CD4-positive, alpha-beta T cell treated with Interferon gamma for 1 hour (primary cell): ENCODE measurements at places on chromosomes 6 and 20.

DNA sequence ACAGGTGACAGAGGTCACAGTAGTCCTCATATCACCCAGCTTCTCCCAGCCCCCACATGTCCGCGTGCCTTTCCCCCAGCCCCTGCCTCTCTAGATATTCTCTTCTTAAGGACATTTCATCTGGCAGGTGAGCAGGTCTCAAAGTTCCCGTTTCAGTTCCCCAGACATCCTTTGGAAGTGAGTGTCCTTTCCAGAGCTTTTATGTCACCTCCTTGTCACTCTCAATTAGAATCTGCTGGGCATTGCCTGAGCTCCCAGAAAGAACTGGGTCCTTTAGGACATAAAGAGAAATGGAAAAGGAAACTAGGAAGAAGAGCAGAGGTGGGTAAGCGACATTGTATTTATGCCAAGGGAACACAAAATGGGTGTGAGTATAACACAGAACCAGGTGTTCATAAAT, 66.9 kb upstream of the CEP85L start:
- DNase-seq, result no peak

DNA sequence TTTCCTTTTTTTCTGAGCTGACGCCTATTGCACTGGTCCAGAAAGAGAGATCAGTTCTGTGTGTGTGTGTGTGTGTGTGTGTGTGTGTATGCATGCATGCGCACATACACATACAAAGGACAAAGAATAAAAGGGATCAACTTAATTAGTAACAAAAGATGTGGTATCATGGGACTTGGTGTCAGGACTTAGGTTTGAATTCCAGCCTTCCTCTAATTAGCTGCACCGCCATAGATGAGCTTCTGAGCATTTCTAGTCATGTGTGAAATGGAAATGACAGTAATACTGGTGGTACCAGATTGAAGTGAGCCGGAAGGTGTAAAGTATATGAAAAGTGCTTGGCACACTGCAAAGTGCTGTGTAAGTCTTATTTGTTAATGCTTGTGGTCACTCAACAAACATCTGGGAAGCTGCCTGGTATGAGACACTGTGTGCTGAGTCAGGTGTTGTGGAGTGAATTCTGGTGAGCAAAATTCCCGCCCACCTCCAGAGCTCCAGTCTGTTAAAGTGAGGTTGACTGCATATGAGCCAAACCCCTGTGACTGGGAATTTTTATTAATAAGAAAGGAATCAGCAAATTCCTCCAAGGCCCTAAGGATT, 12.4 kb downstream of the DAAM2 start:
- DNase-seq, result no peak

GRCh38 chr6:152204591-152204990, 397.1 kb downstream of the ESR1 start:
- DNase-seq, result no peak

DNA sequence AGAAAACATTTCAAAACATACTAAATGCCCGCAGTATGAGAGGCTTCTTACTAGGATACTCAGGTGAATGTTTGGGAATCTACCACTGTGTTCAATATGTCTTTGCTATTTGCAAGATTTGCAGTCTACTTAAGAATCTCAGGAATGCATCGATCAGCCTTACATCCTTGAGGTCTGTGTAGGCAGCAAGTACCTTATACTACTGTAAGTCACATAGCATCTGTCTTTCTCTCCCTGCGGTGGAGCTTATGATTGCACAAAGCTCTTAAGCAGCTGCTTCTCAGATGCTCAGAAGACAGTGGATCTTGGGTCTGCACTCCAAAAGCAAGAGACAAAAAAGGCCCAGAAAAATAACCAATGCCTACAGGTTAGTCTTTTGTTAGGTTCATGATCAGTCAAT, 21.4 kb downstream of the PCSK2 start:
- no peak for DNase-seq

GRCh38 chr6:112296122-112296521, 41.8 kb upstream of the LAMA4 start:
- DNase-seq, result no peak

- DNase-seq, result no peak
Measured at GRCh38 chr20:62755817-62756724, 40.2 kb upstream of the MRGBP start.

- no peak for DNase-seq
Measured at GRCh38 chr6:89310929-89311328, 4.2 kb downstream of the GABRR2 start.

DNA sequence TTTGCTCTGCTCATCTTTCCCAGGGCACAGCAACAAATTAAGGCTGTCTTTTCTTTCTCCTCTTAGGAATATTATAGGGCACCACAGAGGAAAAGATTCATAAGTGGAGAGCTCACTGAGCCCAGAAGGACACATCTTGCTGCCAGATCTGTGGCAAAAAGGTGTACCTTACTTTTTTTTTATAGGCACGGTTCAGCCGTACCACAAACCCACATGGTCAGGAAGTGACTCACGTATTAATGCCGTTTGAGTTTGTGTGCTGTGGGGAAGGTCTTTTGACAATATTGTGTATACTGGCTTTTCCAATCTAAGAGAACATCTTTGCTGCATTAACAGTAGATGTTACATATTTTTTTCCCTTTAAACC, 28.4 kb downstream of the PAQR8 start:
- peak; percentile 58 for DNase-seq

DNA sequence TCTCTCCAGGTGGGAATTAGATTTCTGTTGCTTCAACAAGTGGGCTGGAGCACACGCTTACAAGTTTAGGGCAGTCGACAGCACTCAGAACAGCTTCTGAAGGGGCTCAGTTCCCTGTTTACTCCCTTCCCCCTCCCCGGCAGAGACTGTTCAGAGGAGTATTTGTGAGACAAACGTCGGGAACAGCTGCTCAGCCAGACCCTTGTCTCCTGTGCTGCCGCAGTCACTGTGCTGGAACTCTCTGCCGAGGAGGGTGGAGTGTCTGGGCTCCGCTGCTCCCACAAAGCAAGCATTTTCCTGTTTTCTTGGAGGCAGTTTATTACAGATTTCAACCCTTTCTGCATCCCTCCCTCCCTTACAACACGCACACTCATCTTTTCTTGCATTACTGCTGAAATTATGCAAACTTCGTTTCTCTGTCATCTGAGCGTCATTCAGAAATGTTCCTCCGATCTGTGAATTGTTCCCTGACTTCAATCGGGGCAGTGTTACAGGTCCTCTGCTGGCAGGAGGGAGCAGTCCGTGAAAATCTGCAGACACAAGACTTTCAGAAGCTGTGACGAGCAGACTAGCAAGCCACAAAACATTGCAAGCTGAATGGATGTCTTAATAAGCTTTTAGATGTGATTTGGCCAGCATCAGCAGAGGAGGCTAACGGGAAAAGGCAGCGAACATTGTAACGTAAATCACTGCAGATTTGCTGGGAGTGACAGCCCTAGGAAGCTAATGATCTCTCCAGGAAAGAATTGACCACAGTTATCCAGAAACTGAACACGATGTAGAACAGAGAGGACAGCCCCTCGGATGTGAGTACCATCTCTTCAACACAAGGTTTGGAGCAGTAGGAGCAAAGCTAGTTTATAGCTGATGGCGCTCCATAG, 76.2 kb downstream of the LYRM2 start:
- DNase-seq, result no peak

DNA sequence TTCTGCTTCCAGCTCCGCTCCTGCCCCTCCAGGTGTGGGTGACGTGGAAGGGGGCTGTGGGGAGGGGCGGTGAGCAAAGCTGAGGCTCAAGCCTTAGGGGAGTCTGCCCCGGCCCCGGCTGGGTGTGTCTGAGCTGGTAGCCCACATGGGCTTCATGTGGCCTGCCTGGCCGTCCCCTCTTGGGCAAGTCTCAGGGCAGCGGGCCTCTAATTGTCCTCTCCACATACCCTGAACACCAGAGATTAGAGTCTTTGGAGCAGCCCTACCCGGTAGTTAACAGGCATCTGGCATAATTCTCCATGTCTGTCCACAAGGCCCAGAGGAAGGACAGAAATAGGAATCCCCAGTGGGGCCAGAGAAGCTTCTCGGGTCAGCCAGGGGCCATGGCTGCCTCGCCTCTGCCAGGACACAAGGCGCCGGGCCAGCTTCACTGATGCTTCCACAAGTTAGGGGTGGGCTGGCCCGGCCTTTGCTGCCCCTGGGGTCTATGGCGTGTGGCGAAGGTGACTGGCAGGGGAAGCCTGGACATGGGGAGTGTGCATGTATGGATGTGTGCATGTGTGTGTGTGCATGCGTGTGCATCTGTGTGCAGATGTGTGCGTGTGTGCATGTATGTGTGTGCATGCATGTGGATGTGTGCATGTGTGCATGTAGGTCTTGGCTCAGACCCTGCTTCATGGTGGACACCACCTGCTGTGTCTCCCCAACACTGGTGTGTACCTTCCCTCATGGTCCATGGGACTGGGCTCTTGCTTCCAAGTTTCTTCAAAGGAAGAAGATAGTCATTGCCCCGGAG, 24.0 kb downstream of the FRMD1 start:
- no peak for DNase-seq

DNA sequence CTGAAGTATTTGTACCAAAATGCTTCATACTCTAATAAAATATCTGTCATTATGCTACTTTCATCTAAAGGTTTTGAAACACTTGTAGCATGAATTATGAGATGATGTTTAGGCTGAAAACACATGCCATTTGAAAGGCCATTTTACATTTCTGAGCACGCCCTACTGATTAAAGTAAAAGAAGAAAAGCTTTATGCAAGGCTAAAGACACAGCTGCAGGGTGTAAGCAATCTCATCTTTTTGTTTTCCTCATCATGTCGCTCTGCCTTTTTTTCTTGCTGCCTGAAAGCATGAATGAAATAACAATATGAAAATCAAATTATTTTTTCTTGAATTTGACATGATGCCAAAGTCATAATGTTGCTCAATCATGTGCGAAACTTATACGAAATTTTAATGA, 148.6 kb upstream of the ARG1 start:
- no peak for DNase-seq

DNA sequence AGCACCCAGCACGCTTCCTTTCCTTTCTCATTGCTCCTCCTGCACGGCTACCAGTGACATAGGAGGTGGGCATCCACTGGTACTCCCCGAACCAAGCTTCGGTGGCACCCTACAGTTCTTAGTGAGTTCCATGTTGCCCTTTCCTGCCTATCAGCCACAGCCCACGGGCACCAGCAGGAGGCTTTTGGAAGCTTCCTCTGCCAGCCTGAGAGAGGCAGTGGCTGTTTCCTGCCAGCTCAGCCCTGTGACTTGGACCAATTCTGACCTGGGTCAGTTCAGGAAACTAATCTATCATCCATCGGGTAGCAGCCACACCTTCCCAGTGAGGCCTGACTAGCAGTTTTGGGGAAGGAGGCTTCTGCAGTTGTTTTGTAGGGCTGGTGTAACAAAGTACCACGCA, 176.4 kb upstream of the UST start:
- DNase-seq, result no peak

GRCh38 chr6:128801621-128802020, 81.3 kb upstream of the LAMA2 start:
- DNase-seq, result no peak

GRCh38 chr6:116471531-116471930, 10.4 kb downstream of the CALHM6 start:
- no peak for DNase-seq

DNA sequence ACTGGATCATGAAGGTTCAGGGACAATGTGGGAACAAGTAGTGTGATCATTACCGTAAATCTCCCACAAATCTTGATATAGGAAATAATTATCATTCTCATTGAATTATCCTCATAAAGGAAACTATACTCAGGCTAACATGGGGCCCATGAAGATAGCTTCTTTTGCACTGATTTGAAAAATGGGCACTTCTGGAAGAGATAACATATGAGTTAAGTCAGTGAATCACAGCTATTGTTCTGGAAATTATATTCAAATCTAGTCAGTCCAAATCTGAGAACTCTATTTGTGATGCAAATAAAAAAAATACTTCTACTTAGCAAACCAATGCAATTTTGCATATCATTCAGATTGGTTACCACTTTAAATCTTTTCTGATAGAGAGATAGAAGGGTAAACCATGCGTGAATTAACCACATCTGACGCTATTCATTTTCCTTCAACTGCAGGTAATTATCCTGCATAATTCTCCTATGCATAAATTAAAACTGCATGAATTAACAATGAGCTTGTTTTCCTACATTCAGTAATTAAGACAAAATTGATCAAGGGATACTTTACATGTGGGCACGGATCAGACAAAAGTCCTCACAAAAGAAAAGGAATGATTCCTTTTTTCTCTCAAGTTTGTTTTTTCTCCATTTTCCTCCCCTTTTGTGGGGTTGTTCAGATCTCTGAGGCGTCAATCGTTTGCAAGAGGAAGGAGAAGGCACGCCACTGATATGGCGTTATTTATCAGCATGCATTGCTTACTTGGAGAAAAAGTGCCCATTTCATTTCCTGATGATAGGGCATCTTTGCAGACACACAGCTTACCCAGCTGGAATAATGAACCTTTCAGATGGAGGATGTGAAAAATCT, 36.4 kb downstream of the RIPOR2 start:
- no peak for DNase-seq

GRCh38 chr20:60345106-60345505, 386.9 kb downstream of the CDH26 start:
- no peak for DNase-seq
